ENCODE measurements at places on chromosomes 5 and 9. TPM values are rescaled to one million over a fixed set of nuclear protein-coding genes. Genes with fewer than 3 reads are reported as not detected.

MOB3B gene
- total RNA-seq, result not detected

EIF4EBP3 gene
- total RNA-seq, result 0.54 TPM

SCGB3A2 gene
- total RNA-seq, result not detected

MYOT gene
- total RNA-seq, result not detected

CIZ1 gene
- 39.1 TPM for total RNA-seq

RNF183 gene
- not detected for total RNA-seq

CDK5RAP2 gene
- 77.0 TPM for total RNA-seq

RASEF gene
- 0.11 TPM for total RNA-seq

EIF4E1B gene
- not detected for total RNA-seq

PCDHA9 gene
- total RNA-seq, result not detected

PCA3 gene
- total RNA-seq, result not detected

WDR31 gene
- 0.97 TPM for total RNA-seq

IL5 gene
- total RNA-seq, result not detected

SNCAIP gene
- total RNA-seq, result 4.0 TPM

TRPM6 gene
- total RNA-seq, result not detected

KIAA0825 gene
- total RNA-seq, result 7.0 TPM

CDC20B gene
- not detected for total RNA-seq

PDE6A gene
- total RNA-seq, result not detected

CRHBP gene
- total RNA-seq, result not detected

GARIN3 gene
- not detected for total RNA-seq

MELK gene
- 23.3 TPM for total RNA-seq

PCDHB15 gene
- total RNA-seq, result 2.8 TPM

PDZD2 gene
- total RNA-seq, result not detected

LCN1 gene
- total RNA-seq, result not detected

ADAMTS13 gene
- total RNA-seq, result 2.1 TPM

MCC gene
- 8.8 TPM for total RNA-seq

DRD1 gene
- total RNA-seq, result not detected

SHOC1 gene
- total RNA-seq, result not detected

PRDM9 gene
- not detected for total RNA-seq

PLAA gene
- total RNA-seq, result 27.5 TPM

LECT2 gene
- not detected for total RNA-seq

TAF11L14 gene
- total RNA-seq, result not detected

FAM221B gene
- total RNA-seq, result not detected

LHX3 gene
- total RNA-seq, result not detected

EDIL3 gene
- 16.3 TPM for total RNA-seq

ADAMTS2 gene
- total RNA-seq, result 132 TPM

GRM6 gene
- not detected for total RNA-seq

CBY3 gene
- not detected for total RNA-seq

SLIT3 gene
- total RNA-seq, result 61.9 TPM

PCDHB16 gene
- total RNA-seq, result 5.1 TPM

FCN2 gene
- total RNA-seq, result not detected

FAXDC2 gene
- 10.3 TPM for total RNA-seq

FBN2 gene
- total RNA-seq, result 70.8 TPM

KCTD16 gene
- 0.65 TPM for total RNA-seq

PLPP1 gene
- total RNA-seq, result 78.6 TPM

C9 gene
- total RNA-seq, result not detected

FOXD4L5 gene
- total RNA-seq, result not detected

DAB2 gene
- 211 TPM for total RNA-seq

ERBIN gene
- 110 TPM for total RNA-seq

PAPPA gene
- total RNA-seq, result 31.5 TPM

IFNB1 gene
- not detected for total RNA-seq

FGF10 gene
- not detected for total RNA-seq

Data from GM23248 (cell line).